ENCODE measurements at places on chromosomes 3 and 15.

DNA sequence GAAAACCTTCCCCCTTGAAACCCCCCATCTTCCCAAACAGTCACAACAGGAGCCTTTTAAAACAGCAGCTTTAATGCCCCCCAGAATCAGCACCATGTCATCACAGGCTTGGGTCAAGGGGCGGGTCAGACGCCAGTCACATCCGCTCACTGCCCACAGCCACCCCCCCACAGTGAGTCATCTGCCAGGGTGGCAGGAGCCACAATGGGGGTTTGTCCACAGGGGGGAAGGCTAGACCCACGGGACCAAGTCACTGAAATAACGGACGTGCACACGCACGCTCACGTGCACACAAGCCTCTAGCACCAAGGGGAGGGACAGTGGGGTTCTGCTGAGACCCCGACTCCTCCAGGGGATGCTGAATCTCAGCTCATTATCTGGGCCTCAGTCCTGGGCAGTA, 441 bp upstream of the UCN2 start:
- peak; percentile 48 for DNase-seq

- DNase-seq, result no peak
Measured at GRCh38 chr3:31289584-31289983, 243.1 kb upstream of the STT3B start.

GRCh38 chr3:37200141-37200540, 25.8 kb upstream of the LRRFIP2 start:
- DNase-seq, result no peak

DNA sequence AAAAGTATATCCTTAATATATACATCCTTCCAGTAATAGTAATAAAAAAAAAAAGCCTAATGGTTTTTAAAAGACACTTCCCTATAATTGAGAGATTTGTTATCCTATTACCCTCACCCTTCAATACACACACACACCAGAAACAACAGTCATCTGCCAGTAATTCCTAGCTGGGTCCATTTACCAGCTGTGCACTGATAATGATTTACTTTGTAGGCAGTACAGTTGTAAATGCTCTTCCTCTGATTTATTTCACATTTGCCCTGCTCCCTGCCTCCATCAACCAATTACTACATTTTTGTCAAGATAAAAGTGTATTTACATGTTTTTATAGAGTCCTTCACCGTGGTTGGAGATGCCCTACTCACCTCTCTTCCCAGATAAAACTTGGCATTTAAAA, 12.4 kb downstream of the TPM1 start:
- DNase-seq, result no peak

- DNase-seq, result no peak
Measured at GRCh38 chr3:143763564-143764162, 84.6 kb downstream of the SLC9A9 start.

- peak; percentile 30 for DNase-seq
Measured at GRCh38 chr3:193593668-193594030, 641 bp downstream of the OPA1 start.

Data from activated CD8-positive, alpha-beta memory T cell treated with anti-CD3 and anti-CD28 coated beads, Interleukin-2, amount 50 U/mL, for 4 hours (primary cell).